ENCODE measurements at places on chromosomes 7 and 10. TPM values are rescaled to one million over a fixed set of nuclear protein-coding genes. Genes with fewer than 3 reads are reported as not detected.

DNA sequence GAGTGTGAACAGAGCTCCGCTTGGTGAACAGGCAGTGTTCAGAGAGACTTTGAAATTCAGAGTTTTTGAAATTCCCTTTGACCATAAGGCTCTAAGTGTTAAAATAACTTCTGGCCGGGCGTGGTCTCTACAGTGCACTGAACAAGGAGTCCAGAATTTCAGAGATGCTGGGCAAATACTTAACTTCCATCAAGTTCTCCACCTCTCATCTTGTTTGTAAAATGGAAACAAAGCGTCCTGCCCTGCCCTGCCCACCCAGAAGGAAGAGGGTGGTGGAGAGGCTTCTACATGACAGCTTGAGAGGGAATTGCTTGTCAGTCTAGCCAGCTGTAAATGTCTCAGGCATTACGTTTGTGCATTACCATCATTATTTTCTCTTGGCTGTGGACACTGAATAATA, 102.6 kb downstream of the RGS10 start:
- DNase-seq, result no peak

DNA sequence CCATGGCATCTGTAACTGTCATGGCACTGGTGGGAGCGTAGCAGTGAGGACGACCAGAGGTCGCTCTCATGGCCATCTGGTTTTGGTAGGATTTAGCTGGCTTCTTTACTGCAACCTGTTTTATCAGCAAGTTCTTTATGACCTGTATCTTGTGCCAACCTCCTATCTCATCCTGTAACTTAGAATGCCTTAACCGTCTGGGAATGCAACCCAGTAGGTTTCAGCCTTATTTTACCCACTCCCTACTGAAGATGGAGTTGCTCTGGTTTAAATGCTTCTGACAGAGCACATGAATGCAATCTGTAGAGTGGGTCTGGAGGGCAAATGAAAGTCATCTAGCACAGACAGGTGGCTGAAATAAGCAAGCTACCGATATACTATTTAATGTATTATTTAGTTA, 55.3 kb upstream of the OPN4 start:
- DNase-seq, result no peak

GRCh38 chr7:98831641-98832221, 38.1 kb downstream of the TMEM130 start:
- peak; percentile 31 for DNase-seq

DNA sequence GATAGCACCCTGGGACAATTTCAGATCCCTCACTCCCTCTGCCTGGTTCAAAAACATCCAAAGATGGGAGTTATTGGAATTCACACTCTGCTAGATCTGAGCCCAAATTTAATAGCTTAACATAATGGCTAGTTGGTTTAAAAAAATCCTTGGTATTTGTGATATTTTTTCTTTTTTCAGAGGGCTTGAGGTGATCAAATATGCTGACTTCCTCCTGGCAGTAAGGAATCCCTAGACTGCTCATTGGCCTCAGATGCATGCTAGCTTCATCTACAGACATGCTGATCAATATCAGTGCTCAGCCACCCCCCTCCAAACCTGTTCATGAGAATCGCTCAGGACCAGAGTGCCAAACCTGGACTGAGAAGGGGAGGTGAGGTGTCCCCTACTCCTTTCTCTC, 74.7 kb upstream of the PLPP4 start:
- no peak for DNase-seq

DNA sequence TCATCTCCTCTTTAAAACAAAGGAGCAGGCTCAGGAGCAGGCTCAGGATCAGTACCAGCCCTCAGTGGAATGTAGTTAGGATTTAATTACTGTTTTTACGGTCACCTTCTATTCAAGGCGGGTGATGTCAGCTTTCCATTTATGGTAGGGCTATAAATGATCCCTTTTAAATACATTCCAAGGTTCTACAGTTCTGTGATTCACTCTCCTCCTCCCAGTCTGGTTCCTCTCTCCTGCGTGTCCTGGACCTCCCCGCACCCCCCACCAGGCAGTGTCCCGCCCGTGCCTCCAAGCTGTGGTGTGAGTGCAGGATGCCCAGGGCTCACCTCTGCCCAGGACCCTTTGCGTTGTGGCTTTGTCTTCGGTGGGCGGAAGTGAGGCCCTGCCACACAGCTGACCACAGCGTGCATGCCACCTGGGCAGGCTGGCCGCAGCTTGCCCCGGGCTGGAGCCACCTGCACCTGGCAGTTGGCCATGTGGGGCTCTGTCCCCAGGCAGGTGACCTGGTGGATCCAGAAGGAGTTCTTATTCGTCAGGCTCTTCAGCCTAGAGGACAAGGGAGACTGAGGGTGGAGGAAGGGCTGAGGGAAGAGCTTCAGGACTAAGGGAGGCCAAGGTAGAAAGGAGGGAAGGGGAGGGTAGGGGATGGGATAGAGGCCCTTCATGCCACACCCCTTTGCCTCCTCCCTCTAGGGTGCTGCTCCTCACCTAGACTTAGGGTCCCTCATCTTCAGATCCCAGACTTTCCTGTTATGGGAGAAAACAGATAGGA, 9.1 kb downstream of the LOXL4 start:
- no peak for DNase-seq

GRCh38 chr10:44116474-44116873, 268.4 kb downstream of the CXCL12 start:
- no peak for DNase-seq

DNA sequence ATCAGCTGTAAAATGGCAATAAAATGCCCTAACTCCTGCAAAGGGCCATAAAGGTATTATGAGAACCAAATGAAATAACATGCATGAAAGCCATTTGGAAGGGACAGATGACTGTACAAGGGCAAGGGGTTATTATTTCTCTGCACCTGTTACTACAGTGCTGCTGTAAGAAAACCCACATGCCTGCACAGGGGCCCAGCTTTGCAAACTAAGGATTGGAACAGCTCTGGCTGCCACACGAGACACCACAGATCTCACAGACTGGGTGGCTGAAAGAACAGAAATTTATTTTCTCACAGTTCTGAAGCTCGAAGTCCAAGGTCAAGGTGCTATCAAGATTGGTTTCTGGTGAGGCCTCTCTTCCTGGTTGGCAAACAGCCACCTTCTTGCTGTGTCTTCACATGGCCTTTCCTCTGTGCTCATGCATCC, 409.0 kb upstream of the NRP1 start:
- no peak for DNase-seq

DNA sequence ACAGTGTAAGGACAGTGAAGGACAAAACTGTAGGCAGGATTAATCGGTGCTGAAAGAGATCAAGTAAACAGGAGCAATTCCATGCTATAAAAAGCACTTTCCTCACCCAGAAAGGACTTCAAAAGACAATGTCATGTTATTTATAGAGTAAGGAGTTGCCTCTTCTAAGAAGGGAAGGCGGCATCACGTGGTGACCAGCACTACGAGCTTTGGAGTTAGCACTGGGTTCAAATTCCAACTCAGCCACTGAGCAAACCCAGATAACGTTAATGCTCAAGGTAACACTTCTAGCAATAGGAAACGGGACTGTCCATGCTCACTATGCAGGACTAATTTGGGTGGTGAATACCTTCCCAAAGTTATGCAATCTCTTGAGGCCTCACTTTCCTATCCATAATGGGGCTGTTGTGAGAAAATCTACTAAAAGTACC, 715 bp upstream of the PANK1 start:
- DNase-seq, result no peak

DNA sequence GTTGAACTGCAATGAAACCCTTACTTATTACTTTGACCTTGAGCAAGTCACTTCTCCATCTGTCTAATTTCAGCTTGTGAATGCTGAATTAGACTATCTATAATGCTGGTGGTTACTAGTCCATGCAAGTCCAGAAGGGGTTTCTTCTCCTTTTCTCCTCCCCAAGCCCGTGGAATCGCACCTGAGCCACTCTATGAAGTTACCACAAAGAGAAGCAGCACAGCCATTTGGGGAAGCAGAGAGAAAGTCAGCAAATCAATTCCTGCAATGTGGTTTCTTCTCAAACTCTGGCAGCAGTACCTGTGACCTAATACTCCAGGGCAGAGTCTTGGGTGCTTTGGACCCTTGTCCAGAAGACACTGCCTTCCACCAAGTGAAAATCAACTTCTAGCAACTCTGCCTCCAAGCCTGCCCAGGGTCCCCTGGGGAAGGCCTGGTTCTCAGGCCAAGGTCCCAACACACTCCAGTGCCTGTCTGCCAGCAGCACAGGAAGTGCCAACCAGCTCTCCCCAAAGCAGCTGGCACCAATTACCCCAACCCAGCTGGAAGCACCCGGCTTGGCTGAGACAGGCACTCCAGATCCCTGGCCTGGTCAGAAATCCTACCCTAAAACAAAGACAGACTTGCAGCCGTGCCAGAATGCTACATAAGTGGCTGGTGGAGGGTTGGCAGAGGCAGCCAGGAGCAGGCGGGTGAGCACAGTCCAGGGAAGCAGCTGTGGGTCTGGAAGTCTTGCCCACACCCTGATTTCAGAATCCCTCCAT, 200.3 kb downstream of the LSM5 start:
- no peak for DNase-seq

DNA sequence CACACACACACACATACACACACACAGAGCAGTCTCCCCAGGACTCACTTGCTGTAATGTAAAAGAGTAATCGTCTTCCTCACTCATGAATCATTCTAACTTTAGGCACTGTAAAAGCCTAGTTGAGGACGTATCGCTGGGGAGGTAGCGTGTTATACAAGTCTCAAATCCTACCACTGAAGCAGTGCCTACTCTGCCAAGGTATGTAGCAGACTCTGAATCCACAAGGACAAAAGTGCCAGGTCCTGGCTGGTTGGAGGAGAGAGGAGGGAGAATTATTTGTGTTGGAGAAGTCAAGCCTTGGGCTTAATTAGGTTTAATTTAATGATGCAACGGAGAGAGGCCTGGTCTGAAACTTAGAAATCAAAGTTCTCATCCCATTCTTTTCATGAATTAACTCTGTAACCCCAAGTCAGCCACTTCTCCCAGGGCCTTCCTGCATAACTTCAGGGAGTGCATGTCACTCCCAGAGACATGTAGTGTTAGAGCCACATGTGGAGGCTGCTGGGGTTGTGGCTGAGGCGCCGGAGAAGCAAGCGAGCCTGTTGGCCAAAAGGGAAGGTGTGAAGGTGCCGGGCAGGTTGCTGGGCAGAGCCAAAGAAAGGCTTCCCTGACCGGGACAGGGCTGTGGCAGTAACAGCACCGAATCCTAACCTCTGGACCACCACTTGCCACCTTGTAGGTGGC, 36.7 kb downstream of the NKX2-3 start:
- no peak for DNase-seq

GRCh38 chr10:29541422-29542210, 93.2 kb downstream of the SVIL start:
- no peak for DNase-seq

- DNase-seq, result peak; percentile 53
Observed at GRCh38 chr7:112437072-112437471, 13.2 kb upstream of the IFRD1 start.

- peak; percentile 77 for DNase-seq
Observed at GRCh38 chr10:3172081-3172445, 519 bp downstream of the PITRM1 start.

DNA sequence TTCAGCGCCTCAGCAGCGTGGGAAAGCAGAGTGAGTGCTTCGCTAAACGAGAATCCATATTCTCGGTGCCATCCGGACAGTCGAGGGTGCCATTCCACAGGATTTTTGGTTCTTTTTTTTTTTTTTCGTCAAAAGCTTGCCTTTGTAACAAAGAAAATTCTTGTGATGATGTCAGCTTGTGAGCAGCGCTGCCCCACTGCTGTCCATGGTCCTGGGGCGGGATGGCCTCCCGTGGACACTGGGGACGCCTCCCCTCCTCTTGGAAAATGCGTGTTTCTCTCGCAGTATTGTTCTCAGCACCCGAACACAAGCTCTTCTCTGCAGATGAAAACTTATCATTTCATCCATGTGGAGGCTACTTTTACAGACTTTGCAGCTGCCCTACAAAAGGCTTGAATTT, 477.4 kb downstream of the TCERG1L start:
- no peak for DNase-seq

- no peak for DNase-seq
Observed at GRCh38 chr7:87137271-87137670, 15.0 kb upstream of the DMTF1 start.

GRCh38 chr10:112919721-112920120, 30.3 kb upstream of the TCF7L2 start:
- DNase-seq, result peak; percentile 73

- DNase-seq, result no peak
Observed at GRCh38 chr10:110274072-110274627, 30.6 kb downstream of the SMNDC1 start.

Gene SLC39A12
- not detected for total RNA-seq

Gene DNAJB12
- total RNA-seq, result 87.5 TPM

Gene KIAA1217
- 5.2 TPM for total RNA-seq

Gene ELN
- total RNA-seq, result 3.3 TPM

Gene HMX2
- not detected for total RNA-seq

Gene CALHM3
- not detected for total RNA-seq
